Stimulated activated CD8-positive, alpha-beta memory T cell treated with anti-CD3 and anti-CD28 coated beads, Interleukin-7, amount 100 ng/mL, for 1 hour (primary cell): ENCODE measurements at places on chromosomes 12 and 14.

DNA sequence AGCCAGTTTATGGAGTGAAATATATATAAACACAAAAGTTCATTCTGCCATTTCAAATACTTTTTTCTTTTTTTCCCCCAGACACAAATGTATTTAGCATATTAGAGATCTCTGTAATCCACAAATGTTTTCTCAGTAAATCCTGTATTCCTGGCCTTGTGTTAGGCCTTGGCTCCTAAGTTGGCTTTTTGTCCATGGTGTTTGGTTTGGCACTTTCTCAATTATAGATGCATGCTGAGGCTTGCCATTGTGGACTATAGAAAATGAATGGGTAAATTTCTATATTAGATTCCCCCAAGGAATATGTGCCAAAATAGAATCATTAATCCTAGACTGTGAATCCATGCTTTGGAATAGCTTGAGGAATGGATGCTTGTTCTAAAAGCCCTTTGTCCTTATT is 17.0 kb downstream of the RIC8B start:
- DNase-seq = no peak

DNA sequence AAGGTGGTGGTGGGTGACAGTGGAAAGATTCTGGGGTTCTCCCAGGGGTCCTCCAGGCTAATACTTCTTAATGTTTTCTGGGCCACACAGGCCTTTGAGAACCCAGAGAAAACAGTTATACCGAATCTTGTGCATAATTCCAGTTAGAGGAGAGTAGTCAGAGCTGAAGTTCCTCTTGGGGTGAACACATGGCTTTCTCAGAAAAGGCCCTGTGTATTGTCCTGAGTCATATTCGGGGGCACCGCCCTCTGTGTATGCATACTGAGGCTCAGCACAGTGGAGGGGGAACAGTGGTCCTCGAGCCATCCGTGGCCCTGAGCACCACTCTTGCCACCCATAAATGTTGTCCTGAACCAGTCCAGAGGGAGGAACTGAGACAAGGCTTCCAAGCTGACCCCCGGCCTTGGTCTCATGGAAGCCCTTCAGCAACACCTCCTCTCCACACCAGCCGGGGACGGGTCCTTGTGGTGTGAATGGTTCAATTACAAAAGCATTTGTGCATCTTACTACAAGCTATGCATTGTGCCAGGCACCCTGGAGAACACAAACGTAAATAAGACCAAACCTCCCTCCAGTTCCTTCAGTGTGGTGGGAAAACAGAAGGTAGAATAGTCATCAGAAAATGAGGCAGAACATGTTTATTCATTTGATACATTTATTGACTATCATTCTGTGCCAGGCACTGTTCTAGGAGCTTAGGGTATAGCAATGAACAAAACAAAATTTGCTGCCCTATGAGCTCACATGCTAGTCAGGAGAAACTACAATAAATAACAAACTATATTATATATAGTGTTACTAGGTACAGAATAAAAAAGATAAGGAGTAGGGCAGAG is 9.9 kb downstream of the DHRS2 start:
- DNase-seq = no peak

GRCh38 chr14:24058260-24058950 is 6.6 kb downstream of the CARMIL3 start:
- DNase-seq = no peak

DNA sequence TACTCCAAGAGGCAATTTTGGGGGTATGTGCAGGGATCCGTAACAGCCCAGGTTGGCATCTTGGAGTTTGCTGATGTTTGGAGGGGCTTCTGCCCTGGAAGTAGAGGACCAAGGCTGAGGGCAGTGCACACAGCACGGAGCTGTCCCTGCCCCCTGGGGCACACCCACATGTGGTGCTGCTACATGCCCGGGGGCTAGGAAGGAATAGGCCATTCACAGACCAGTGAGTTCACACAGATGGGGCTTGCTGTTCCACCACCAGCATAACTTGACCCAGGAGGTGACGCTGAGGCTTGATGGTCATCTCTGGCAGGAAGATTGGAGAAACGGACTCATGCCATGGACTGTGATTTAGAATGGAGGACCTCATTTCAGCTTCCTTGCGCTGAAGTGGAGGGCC is 231.1 kb upstream of the FKBP4 start:
- no peak for DNase-seq

DNA sequence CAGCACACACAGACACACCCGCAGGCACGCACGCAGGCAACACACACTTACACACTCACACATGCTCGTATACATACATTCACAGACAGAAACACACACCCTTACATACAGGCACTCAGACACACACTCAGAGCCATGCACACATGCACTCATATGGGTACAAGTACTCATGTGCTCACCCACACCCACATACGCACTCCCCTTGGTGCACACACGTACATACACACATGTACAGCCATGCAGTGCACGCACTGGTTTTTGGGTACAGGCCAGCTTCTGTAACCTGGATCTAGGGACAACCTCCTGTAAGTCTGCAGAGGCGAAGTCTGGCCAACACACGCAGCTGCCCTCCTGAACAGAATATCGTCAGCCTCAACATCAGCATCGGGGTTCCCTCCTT is 221.3 kb upstream of the RTL1 start:
- DNase-seq = no peak

DNA sequence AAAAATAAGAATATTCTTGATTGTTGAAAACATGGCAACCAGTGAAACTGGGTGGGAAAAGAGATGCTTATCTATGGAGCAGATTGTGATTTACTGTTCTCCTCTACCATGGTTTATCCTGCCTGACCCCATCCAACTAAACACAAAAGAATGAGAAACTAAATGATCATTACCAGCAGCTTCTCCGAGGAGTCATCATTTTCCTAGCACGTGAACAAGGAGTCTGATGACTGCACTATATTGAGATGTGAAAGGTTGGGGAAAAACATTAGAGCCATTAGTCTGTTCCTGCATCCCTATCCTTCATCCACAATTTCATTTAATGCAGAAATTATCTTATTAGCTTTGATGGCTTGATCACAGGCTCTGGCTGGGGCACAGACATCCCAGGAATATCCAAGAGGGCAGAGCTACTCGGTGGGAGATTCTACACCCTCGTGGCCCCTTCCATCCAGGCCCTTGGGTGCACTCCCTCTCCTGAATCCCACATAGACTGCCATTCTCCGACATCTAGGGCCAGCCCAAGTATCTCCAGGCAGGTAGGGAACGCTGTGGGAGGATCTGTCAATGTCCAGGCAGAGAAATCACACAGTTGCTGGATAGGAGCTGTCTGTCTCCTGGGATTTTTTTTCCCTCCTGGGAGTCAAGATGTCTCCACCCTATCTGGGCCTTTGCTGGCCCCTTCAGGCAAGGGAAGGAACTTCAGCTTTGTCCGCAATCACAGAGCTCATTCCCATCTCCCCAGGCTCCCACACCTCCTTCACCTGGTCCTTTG is 43.3 kb upstream of the DHRS4 start:
- DNase-seq = no peak

DNA sequence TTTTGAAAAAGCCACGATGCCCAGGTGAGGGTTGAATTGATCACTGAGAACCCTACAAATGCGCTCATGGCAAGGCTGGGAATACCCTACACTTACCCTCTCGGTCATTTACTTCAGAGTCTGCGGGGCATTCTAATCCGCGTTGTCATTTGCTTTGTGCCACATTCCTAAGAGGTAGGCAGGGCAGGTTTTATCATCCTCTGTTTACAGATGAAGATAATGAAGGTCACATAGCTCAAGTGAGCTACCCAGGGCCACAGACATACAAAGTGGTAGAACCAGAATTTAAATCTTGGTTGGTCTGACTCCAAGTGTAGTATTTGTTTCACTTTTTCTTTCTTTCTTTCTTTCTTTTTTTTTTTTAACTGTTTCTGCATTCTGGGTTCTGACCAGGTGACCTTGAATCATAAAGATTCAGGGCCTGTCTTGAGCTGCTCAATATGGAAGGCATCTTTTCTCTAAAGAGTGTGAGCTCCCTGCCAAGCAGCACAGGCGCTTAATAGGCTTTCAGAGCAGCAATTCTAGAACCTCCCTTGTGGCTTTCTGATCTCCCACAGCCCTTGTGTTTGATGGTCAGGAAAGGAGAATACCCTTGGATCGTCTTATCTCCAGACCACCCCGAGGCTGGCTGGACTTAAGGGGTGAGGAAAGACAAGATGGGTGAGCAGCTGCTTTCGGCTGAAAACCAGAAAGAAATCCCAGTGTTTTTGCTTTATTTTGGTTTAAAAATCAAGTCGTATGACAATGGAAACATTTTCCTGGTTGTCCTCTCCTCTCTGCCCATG is 662 bp upstream of the BATF start:
- no peak for DNase-seq

DNA sequence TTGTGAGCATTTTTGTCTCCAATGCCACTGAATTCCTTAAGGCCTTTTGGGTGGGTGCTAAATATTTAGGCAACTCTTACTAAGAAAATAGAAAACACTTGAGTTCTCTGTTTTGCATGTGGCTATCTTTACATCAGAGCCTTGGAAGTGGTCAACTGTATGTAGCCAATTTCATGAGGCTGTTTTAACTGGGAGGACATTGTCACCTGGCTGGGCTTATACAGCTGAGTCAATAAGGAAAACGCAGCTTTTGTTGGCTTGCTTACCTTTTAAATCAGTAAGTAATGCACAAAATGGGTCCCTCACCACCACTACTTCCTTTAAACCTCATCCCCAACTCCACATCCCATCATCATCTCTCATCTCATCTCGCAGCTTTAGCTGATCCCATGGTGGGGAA is 194.3 kb downstream of the RGS6 start:
- no peak for DNase-seq

- DNase-seq = no peak
Observed at GRCh38 chr12:96249196-96250118, 55.3 kb downstream of the ELK3 start.

GRCh38 chr12:118119449-118119879 is 15.7 kb upstream of the VSIG10 start:
- DNase-seq = no peak

DNA sequence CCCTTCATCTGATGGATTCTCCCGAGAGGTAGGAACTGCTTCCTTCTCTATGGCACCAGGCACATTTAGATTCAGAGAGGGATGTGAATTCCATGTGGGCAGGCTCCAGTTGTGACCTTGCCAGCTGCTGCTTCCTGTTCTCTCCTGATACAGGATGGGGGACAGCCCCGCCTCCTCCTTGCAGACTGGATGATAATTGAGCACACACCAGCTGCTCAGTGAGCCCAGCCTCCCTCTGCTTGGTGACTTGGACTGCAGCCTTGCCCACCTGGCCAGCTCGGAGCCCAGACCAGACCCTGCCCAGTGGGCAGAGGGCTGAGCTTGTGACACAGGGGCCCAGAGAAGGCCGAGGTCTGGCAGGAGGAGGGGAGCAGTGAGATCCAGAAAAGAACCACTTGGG is 90.2 kb downstream of the CALM1 start:
- no peak for DNase-seq

- DNase-seq = no peak
Observed at GRCh38 chr12:67661311-67662021, 12.9 kb downstream of the DYRK2 start.

GRCh38 chr12:19277711-19278110 is 148.2 kb downstream of the PLEKHA5 start:
- DNase-seq = no peak

DNA sequence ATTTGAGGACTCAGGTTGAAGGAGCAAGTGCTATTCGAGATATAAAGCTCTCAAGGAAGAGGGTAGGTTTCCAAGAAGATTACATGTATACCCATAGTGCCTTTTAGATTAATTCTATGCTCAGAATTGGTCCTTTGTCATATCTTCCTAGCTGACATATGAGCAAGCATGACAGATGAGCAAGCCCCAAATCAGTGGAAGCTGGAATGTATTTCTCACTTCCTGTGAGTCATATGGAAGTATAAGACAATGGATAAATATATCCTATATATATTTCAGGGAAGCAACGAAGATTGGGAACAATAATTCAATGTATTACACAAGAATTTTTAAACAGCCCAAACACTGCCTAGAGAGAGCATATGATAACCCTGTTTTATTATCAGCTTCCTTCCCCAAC is 674.1 kb upstream of the ATXN7L3B start:
- no peak for DNase-seq

GRCh38 chr12:99454539-99455172 is 192.9 kb upstream of the GARIN6 start:
- no peak for DNase-seq

GRCh38 chr12:116381744-116382685 is 104.5 kb upstream of the MED13L start:
- no peak for DNase-seq

- DNase-seq = no peak
Observed at GRCh38 chr12:1413930-1414329, 180.5 kb downstream of the FBXL14 start.

- no peak for DNase-seq
Observed at GRCh38 chr14:70602254-70602653, 1.8 kb upstream of the MED6 start.

DNA sequence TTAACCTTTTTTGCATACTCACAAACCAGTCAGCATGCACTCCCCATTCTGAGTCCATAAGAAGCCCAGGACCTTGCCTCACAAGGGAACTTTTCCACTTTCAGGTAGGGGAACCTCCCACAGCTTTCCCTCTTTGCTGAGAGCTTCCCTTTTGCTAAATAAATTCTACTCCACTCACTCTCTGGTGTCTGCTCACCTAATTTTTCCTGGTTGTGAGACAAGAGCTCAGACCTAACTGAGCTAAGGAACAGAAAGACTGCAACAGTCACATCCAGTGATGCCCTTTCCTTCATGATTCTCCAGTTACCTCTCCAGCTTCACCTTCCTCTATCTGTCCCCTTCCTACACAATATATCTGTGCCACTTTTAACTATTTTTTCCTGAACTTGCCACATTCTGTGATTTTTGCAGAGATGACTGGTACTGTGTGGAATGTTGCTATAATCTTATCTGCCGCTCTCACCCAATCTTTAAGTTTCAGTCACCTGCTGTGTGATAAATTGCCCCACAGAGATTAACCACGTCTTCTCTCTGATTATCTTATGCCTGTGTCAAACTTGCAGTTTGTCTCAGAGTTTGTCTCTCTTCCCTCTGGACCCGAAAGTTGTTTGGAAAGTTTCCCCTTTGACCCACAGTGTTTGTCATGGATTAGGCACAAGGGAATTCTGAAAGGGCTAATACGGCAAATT is 737.1 kb upstream of the FLRT2 start:
- DNase-seq = no peak

GRCh38 chr12:6768990-6769389 is 2.8 kb downstream of the PTMS start:
- DNase-seq = no peak

GRCh38 chr12:88946372-88946997 is 366.2 kb upstream of the KITLG start:
- no peak for DNase-seq

DNA sequence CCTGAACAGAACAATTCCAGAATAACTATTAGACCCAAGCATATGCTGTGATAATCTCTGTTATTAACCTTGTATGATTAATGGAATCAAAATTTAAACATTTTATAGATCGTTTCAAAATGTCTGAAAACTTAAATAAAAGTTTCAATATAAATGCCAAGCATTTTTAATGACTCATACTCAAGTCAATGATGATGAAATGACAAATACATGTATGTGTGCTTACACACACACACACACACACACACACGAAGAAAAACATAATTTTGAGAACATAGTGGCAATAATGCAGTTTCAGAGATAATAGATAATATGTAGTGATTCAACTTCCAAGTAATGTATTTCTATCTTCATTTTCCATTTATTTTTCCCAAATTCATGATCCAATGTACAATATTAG is 384.9 kb upstream of the FOXG1 start:
- DNase-seq = no peak
